ENCODE measurements at places on chromosomes 7 and 10.

DNA sequence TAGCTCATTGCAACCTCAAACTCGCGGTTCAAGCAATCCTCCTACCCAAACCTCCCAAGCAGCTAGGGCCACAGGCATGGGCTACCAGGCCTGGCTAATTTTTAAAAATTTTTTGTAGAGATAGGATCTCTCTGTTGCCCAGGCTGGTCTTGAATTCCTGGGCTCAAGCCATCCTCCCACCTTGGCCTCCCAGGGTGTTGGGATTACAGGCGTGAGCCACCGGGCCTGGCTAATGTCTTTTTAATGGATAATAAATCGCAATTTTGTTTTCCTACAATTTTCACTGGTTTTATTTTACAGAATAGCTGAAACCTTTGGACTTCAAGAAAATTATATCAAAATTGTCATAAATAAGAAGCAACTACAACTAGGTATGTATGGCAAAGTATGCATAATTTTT is 10.9 kb downstream of the NUB1 start:
- no peak for DNase-seq

- DNase-seq, result no peak
Measured at GRCh38 chr7:3787717-3788264, 486.7 kb downstream of the SDK1 start.

DNA sequence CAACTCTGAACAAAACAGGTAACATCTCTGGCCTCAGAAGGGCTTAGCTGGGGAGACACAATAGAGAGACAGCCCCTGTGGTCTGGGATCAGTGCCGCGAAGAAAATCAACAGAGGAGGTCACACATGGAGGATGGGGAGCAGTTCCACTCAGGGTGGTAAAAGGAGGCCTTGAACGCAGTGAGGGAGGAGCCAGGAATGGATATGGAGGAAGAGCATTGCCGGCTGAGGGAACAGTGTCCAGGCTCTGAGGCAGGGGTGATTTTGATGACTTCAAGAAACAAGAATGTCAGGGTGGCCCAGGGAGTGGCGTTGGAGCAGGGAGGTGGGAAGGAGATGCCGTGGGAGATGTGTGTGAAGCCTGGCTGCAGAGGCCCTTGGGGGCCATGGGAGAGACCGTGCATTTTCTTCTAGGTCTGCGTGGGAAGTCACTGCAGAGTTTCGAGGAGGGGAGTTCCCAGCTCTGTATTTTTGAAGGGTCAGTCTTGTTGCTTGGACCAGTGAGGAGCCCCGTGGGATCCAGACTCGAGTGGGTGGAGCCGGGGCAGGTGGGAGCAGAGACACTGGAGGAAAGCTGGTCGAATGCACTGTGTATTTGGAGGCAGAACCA is 35.7 kb upstream of the SH2D4B start:
- DNase-seq, result no peak

- no peak for DNase-seq
Measured at GRCh38 chr7:148727501-148728278, 29.0 kb downstream of the CUL1 start.

GRCh38 chr10:74063256-74063655 is 65.3 kb downstream of the VCL start:
- no peak for DNase-seq

GRCh38 chr10:100562008-100562672 is 26.4 kb downstream of the HIF1AN start:
- peak; percentile 71 for DNase-seq

DNA sequence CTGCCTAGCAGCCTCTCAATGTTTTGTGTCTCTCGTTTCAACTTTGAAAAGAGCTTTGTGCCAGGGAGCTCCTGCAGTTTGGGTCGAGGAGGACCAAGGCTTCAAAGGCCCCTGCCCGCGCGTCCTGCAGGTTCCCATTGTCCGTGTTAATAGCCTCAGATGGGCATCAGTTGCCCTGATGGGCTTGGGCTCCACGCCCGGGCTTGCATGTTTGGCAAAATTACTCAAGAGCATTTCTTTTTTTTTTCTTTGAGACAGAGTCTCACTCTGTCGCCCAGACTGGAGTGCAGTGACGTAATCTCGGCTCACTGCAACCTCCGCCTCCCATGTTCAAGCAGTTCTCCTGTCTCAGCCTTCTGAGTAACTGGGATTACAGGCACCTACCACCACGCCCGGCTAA is 636.6 kb downstream of the SDK1 start:
- no peak for DNase-seq

DNA sequence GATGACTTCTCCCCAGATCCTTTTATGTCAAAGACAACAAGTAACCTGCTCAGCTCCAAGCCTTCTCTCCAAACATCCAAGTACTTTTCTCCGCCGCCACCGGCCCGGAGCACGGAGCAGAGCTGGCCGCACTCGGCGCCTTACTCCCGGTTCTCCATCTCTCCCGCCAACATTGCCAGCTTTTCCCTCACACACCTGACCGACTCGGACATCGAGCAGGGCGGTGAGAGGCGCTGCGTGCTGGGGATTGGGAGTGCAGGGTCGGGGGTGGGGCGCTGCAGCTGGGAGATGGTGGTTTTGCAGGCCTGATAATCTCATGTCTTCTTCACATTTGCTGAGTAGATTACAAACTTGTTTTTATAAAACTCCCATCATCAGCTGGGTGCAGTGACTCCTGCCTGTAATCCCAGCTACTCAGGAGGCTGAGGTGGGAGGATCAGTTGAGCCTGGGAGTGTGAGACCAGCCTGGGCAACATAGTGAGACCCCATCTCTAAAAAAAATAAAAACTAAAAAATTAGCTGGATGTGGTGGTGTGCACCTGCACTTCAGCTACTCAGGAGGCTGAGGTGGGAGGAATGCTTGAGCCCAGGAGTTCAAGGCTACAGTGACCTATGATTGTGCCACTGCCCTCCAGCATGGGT is 7.2 kb upstream of the BHLHA15 start:
- DNase-seq, result no peak

DNA sequence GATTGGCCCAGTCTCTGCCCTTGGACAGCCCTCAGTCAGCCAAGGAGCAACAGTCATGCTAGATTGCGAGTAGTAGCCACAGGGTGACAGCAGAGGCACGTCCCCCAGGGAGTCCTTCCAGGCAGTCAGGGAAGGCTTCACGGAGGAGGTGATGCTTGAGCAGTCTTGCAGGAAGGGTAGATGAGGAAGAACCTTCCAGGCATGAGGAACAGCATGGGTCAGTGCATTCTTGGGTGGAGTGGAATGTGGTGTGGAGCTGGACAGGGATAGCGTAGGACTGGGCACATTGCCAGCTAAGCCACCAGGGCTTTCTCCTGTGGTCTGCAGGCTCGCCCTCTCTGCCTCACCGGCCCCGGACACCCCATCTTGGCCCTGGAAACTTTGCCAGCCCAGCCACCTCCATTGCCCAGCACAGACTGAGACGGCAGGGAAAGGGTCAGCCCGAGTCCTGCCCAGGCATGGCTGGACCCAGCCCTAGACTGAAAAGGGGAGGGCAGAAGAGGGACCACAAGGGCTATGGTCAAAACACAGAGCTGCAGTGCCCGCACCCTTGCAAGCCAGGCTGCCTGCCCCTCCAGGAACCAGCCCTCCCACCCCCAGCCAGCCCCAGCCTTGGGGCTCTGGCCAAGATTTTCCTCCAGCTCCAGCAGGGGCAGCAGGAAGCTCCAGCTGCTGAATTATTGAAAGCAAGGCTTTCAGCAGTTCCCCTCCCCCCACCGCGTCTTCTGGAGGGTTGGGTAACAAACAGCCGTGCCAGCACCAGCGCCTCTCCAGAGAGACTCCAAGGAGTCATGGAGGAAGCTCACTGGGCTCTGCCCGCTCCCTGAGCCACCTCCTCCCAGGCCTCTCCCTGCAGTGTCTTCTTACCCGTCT is 18.7 kb downstream of the SRRM3 start:
- no peak for DNase-seq

- peak; percentile 9 for DNase-seq
Measured at GRCh38 chr7:43764039-43764761, 5.7 kb downstream of the BLVRA start.

- DNase-seq, result no peak
Measured at GRCh38 chr10:95675403-95676116, 18.2 kb downstream of the TCTN3 start.

GRCh38 chr10:109769966-109770365 is 153.3 kb downstream of the XPNPEP1 start:
- DNase-seq, result no peak

- no peak for DNase-seq
Measured at GRCh38 chr7:34672430-34672829, 14.4 kb downstream of the NPSR1 start.

DNA sequence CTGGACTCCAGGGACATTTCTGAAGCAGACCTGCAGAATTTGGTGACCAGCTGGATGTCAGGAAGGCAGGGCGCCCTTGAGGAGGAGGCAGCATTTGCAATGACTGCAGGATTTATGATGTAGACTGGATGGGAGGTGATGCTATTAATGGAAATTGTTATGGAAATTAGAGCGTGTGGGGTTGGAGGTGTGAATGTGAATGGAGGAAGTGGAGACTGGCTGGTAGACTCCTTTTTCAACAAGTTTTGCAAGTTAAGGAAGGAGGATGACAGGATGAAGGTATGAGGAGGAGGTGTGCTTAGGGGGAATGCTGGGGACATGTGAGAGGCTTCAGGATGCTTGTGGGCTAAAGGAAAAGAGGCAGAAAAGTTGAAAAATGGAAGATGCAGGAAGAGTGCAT is 137.0 kb downstream of the TMEM178B start:
- DNase-seq, result no peak

- DNase-seq, result no peak
Measured at GRCh38 chr7:43803865-43804264, 45.4 kb downstream of the BLVRA start.

All from T follicular helper cell (primary cell).